ENCODE measurements at places on chromosomes 6 and 20.

DNA sequence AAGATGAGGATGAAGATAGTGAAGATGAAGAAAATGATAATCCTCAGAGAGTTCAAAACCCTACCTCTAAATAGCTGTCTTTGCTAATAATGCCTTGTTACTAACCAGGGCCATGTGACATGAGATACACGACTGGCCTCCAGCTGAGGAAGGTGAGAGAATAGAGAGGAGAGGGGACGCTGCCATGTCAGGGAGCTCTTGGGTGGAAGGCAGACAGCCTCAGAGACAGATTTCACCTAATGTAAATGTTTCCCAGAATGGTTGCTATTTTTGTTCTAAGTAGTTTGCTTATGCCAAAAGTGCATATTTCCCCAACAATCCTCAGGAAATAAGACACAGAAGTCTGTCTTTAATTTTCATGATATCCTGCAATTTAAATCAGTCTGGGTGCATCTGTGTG, 138.4 kb downstream of the ELOVL4 start:
- DNase-seq = no peak

DNA sequence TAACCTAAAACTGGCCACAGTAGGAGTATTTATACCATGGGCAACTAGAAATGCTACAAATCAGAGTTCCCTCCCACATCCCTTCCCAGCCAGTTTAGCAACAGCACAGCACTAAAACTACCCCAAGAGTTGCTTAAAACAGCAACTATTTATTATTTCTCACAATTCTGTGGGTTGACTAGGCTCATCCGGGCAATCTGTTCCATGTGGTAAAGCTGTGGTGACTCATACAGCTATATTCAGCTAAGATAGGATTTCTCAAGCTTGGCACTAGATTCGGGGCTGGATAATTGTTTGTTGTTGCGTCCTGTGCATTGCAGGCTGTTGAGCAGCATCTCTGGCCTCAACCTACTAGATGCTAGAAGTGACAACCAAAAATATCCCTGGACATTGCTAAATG, 8.6 kb upstream of the HECA start:
- no peak for DNase-seq

DNA sequence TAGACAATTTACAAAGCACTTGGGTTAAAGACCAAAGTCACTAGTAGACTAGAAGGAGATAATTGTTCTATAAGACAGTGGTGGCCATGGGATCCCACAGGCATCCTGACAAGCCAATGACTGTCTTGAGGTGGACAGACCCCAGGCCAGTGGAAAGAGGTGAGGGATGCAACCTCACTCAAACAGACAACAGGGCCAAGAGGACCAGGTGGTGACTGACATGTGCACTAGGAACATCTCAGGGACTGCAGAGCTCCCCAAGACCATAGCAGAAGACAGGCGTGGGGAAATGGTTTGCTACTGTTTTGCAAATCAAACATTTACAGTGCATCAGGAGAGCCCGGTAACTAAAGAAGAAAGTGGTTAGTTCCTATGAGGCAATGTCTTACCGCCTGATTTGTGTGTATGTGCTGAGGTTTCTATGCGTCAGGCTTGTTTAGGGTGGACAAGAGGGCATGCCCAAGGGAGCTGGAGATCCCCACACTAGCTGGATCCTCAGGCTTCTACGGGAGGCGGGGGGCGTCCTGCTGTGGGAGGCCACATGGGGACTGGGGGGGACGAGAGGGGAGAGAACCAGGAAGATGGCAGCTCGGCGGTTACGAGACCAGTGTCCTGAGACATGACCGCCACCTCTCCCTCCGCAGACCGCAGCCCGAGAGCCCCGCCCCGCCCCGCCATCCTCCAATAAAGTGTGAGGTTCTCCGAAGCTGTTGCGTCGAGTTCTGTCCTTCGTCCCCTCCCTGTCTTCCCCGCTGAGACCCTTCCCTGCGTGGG, 623 bp upstream of the MRPS26 start:
- peak; percentile 12 for DNase-seq

- no peak for DNase-seq
Measured at GRCh38 chr20:38196592-38196991, 31.5 kb upstream of the TGM2 start.

- DNase-seq = no peak
Measured at GRCh38 chr6:46909371-46909770, 12.4 kb downstream of the ADGRF5 start.

- no peak for DNase-seq
Measured at GRCh38 chr20:62216636-62217566, 3.2 kb downstream of the HRH3 start.

GRCh38 chr6:6560909-6561308, 27.6 kb upstream of the LY86 start:
- no peak for DNase-seq

- peak; percentile 53 for DNase-seq
Measured at GRCh38 chr20:63739130-63740069, at the start of gene SLC2A4RG. TSS of gene SLC2A4RG (plus strand) at chr20:63739776. CDS start at chr20:63739913, 137 bp downstream.

GRCh38 chr6:70312165-70312745, 9.4 kb upstream of the COL9A1 start:
- no peak for DNase-seq

GRCh38 chr6:16277101-16277981, 39.0 kb downstream of the GMPR start:
- no peak for DNase-seq

- no peak for DNase-seq
Measured at GRCh38 chr6:14316651-14317386, 199.2 kb downstream of the CD83 start.

DNA sequence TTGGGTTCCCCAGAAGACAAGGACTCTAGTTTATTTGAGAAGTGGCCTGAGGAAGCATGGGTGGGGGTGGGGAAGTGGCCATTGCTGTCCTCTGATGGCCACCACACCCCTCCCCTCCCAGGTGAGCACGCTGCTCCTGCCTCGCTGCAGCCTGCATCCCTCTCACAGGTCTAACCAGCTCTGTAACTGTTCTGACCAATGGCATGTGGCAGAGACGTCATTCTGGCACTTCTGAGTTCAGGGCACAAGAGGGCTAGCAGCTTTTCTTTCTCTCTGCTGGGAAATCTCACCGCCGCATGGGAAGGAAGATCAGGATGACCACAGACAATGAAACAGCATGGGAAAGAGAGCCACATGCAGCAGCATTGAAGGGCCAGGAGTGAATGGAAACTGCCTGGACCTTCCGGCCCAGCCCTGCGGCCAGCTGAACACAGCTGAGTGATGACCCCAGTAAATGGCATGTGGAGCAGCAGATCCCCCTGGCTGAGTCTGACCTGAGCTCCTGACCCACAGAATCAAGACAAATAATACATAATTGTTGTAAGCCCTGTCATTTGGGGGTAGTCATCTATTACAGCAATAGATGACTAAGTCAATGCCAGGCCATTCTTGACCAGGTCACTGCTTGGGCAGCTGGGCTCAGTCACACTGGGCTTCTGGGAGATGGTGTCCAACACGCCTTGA, 179.8 kb downstream of the LINC00237 start:
- no peak for DNase-seq

DNA sequence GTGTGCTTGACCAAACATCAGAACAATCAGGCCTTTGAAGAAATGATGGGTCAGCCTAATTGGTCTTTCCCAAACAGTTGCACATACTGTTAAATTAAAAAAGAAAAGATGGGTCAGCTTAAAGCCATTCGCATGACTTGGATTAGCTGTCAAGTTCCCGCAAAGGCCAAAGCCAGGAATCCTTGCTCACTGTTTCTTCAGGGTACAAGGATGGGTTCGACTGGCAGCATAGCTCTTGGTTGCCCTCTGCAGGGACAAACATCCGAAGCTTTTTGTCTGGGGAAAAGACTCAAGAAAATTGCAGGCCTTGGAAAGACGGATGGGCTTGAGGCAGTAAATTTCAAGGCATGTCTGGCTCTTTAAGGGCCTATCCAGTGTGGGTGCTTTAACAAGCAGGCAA, 168.0 kb downstream of the HDGFL1 start:
- no peak for DNase-seq

DNA sequence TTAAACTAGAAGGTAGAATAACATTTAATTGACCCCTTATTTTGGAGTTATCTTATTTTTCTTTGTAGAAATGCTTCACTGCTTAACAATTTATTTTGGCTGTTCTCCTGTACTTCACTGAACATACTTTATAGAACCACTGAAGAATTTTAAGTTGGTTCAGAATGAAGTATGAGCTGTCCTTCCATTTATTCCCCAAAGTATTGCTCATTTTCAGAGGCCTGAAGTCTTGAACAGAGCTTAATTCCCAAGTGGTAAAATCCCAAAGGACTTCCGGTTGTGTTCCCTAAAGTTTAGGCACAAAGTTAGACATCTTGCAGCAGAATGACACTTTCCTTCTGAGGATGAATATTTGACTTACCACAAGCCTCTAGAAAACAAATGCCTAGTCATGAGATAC, 233.3 kb downstream of the TINAG start:
- DNase-seq = no peak

DNA sequence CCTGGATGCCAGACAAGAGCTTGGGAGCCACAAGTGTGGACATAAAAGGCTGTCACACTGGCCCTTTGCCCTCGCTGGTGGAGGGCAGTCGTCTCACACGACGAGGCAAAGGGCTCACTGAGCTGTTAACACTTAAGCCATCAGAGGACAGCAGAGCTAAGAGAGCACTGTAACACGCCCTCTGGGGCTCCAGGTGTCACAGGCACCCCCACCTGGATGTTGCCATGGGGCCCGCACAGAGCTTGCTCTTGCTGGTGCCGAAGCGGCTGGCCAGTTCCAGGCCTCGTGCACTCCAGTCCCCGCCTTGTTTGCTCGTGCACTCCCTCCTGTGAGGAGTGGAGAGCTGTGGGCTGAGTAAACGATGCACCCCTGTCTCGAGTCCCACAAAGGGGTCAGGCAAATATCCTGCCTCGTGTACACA, 37.4 kb downstream of the SLC35D3 start:
- DNase-seq = no peak

GRCh38 chr20:5658912-5659345, 91.3 kb upstream of the SHLD1 start:
- DNase-seq = no peak

DNA sequence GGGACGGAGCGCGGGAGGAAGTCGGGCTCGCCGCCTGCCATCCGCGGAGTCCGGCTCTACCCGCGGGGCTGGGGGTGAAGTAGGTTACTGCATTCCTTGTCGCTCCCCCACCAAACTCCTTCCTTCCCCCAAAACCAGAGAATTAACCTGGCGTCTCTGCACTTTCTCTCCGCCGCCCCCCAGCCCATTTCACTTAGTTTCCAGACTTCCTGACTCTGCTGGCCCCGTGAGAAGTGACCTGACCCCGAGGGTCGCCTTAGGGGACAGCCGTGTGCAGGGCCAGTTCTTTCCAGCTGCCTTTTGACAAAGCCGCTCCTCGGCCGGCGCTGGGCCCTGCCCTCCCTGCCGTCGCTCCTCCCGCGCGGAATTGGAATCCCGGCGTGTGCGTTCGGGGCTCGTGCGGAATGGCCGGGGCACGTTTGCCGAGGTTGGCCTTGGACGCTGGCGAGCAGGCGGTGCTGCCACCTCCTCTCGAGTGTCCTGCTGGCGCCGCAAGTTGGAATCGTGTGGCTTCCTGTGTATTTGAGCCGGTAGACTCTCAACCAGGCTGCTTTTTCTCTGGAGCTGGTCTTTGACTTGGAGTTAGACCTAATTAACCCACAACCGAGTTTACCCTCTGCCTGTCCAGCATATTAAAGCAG, 650 bp downstream of the DCBLD1 start:
- no peak for DNase-seq

DNA sequence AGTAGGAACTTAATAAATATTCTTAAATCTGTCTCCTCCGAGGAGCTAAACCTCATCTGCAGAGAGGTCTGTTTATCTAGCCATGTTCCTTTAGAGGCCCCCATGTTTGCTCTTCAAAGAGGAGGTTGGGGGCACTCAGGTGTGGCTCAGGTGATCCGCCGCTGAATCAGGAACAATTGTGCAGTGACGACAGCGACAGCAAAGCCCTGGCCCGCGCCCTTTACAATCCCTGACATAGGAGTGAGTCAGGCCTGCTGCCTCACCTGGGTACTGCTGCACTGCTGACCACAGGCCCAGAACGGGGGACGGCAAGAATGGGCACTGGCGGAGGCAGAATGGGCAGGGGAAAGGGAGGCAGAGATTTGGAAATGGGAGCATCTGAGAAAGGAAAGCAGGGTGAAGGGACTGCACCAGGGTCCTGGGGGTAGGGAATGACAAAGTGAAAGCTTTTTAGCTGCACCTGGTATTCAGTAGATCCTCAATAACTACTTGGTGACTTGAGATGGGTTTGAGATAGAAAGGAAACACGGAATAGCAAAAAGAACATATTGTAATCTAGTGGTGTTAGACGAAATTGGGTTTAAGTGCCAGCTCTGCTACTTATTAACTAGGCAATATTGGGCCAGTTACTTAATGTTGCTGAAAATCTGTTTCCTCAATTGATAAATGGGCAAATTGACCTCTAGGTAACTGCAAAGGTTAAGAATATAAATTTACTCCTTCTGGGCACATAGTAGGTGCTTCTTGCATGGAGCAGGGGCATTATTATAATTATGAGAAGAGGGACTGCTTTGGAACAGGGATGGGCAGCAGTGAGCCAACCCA, 5.4 kb upstream of the IER3 start:
- DNase-seq = no peak

- DNase-seq = no peak
Measured at GRCh38 chr6:134564705-134565104, 246.8 kb upstream of the SGK1 start.

GRCh38 chr6:70538376-70538775, 28.4 kb upstream of the SDHAF4 start:
- no peak for DNase-seq

GRCh38 chr20:62149532-62150309, 6.2 kb downstream of the SS18L1 start:
- no peak for DNase-seq

DNA sequence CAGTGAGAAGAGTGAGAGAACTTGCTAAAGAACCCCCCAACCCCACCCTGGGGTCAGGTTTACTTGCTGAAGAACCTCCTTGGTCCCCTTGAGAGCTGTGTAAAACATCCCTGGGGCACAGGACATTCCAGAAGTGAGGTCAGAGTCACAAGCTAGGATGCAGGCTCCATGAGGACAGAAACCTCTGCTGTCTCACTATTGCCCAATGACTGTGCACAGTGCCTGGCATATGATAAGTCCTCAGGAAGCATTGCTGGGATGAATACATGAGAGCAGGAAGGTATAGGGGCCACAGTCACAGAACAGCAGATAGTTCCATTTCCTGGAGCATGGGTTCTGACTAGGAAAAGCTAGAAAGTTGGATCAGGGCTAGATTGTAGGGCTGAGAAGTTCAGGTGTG, 18.4 kb downstream of the NT5E start:
- no peak for DNase-seq

DNA sequence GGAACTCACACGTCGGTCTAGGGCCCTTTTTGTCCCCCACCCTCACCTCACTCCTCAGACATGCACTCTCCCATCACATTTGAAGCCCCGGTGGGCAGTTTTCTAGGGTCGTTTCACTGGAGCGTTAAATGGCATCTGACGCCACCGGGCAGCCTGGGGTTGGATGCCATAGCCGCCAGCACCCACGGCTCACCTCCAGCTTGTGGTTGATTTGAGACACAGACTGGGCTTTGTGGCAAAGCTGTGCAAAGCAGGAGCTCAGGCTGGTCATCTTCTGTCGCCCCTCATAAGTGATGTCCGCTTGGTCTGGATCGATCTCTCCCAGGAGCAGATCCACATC, 530 bp downstream of the GOPC start:
- DNase-seq = no peak
